Forelimb muscle (tissue), 1 donor: ENCODE measurements at places on chromosomes 5 and 9.

GRCh38 chr5:77550406-77550805, 58.3 kb upstream of the WDR41 start:
- DNase-seq, result no peak

DNA sequence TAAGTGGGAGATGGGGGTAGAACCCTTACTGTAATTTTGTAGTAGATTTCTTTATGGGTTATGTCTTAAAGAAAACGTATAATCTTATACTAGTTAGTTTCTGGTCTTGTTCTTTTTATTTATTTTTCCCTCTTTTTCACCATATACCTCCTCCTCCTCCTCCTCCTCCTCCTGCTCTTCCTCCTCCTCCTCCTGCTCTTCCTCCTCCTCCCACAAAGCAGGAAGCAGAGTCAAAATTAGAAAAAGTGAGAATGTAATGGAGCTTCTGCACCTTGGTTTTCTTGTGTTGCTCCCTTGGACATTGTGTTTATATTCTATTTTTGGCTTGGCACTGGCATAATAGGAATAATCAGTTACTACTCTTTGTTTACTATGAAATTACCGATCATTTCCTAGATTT, 4.5 kb downstream of the MACIR start:
- no peak for DNase-seq

- no peak for DNase-seq
These were observed 536.0 kb downstream of the NR2F1-AS1 start for GRCh38 chr5:93044859-93045666.

DNA sequence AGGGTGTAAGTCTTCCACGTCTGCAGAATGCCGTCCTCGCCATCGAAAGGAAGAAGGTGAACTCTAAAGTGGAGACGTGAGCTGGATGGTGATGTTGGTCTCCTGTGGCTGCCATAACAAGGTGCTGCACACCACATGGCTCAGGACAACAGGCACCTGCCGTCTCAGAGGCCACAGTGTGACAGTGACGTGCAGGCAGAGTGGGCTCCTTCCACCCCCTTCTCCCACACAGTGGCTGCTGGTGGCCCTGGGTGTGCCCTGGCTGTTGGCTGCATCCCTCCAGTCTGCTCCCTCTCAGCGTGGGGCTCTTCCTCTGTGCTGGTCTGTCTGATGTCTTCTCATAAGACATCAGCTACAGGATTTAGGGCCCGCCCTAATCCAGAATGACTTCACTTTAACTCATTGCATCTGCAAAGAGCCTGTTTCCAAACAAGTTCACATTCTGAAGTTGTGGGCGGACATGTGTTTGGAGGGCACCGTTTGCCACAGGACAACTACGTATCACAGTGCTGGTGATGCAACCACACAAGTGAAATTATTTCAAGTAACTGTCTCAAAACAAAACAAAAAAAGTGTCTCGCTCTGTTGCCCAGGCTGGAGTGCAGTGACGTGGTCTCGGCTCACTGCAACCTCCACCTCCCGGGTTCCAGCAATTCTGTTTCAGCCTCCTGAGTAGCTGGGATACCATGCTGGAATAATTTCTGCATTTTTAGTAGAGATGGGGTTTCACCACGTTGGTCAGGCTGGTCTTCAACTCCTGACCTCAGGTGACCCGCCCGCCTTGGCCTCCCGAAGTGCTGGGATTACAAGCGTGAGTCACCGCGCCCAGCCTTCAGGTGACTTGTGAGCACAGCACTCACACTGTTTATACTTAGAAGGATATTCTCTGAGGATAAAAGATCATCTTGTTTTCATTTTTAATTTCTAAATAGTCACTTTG, 31.2 kb upstream of the CLPTM1L start:
- no peak for DNase-seq

DNA sequence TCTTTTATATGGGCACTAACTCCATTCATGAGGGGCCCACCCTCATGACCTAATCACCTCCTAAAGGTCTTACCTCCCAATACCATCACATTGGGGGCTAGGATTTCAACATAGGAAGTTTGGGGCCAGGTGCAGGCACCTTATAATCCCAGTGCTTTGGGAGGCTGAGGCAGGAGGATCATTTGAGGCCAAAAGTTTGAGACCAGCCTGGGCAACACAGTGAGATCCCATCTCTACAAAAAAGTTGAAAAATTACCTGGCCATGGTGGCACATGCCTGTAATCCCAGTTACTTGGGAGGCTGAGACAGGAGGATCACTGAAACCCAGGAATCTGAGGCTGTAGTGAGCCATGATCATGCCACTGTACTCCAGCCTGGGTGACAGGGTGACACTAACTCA, 76.7 kb downstream of the MYO10 start:
- DNase-seq, result no peak

DNA sequence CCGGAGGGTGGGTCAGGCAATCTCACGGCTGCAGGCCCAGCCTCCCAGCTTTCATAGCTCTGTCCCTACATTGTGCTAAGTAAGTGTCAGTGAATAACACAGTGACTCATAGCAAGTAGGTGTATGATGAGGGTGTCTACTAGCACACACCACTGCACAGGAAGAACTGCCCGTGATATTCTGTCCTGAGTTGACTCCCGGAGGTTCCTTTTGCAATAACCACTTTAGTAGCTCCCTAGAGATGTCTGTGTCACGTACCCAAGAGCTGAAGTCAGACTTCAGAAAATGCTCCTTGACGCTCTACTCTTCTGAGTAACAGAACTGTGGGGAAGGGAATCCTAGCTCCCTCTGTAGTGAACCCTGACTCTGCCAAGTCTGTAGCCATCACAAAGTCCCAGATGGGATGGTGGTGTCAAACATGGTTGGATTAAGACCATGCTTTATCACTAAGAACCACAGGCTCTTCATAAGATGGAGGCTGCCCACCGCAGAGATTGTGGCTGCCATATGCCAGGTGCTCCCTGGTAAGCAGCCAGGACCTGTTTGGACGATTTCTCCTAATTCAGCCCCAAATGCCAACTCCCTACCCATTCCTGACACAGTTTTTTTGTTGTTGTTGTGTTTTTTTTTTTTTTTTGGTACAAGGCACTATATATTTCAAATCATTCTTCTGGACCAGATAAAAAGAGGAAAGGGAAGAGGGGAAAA, 352.6 kb upstream of the PANK3 start:
- no peak for DNase-seq

GRCh38 chr5:118486647-118487225, 501.6 kb downstream of the DTWD2 start:
- no peak for DNase-seq

DNA sequence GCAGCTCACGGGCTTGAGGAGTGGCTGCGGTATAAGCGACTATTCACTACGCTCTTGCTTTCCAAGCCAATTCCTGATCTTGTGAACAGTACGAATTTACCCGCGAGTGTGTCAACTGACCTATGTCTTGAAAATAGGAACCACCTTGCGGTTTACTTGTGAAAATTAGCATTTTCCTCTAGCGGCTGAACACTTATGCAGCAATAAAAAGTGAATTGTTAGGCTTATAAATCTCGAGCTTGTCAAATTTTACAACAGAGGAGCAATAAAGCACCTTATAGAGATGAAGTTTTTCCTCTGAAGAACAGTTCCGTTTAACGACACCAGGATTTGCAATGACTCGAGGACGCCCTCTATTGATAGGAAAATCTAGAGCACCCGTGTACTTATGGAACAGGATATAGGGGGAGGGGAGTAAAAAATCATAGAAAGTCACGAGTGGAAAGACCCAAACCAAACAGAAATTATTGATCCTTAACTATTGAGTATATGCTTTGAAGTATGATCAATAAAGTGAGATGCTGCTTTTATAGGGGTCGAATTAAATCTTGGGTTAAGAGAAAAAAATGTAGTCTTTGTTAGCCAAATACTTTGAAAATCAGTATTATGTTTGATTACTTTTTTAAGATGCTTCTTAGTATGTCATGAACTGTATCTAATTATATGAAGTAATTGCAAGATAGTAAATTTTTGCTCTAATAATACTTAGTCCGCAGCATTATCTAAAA, 1.9 kb upstream of the RGMB start:
- peak; percentile 91 for DNase-seq

- DNase-seq, result no peak
These were observed at the start of the genes EIF4E1B and SNCB for GRCh38 chr5:176629853-176630680. Gene EIF4E1B, plus strand, starts transcription at chr5:176630675. Its CDS starts 12,113 bp downstream, at chr5:176642788. Gene SNCB, minus strand, starts transcription at chr5:176630534. Its CDS starts 880 bp downstream, at chr5:176629654.

- DNase-seq, result no peak
These were observed 49.8 kb downstream of the FEM1C start for GRCh38 chr5:115494570-115495289.

DNA sequence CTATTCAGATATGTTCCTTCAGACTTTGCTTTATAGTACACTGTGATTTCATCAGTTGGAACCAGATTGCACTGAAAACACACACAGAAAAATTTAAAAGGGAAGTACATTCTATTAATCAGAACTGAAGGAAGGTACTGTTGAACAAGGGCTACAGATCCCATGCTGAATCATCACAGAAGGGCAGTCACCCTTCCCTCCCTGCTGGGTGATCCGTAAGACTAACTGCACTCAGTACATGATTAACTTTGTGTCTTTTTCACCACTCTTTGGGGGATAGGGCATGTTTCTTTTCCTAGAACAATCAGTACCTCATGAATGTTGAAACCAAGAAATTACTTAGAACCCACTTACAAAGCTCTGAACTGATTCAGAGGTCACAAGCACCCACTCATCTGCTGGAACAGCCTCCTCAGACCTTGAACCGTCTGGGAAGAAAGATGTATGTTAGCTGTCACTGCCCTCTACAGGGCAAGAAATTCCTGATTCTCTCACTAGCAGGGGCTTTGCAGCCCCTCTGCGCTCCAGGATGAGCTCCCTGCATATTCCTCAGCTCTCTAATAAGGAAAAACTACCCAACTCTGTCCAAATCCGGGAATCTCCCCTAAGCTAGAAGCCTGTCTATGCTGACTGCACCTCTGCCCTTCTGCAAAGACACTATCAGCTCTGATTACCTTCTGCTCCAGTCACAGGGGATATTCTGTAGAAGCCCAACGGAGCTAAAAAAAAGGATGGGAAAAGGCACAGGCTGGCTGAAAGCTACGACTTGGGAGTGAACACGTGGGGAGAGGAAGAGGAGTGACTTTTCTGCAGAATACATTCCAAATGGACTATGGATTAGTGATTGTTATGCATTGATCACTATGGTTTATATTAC, 51.0 kb downstream of the IARS1 start:
- DNase-seq, result no peak

DNA sequence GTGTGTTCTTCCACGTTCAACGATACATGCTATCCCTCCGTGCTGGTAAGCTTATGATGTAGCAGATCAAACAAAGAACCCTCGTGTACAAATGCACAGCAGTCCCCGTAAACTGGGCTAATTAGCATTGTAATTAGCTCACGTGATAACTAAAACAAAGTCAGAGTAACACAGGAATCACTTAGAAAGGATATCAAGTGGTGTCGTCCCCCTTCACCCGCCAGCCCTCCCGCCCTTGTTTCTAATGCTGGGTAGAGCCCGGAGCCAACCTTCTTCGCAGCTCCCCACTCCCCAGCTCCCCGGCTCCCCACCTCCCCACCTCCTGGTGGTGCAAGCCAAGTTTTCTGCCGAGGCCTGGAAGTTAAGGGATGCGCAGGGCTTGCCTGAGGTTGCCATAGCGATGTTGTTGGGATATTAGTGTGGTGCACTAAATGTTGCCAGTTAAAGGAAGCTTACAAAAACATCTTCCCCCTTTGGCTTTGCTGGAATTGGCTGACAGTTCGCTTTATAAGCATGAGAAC, 357.9 kb upstream of the CCNH start:
- DNase-seq, result no peak

DNA sequence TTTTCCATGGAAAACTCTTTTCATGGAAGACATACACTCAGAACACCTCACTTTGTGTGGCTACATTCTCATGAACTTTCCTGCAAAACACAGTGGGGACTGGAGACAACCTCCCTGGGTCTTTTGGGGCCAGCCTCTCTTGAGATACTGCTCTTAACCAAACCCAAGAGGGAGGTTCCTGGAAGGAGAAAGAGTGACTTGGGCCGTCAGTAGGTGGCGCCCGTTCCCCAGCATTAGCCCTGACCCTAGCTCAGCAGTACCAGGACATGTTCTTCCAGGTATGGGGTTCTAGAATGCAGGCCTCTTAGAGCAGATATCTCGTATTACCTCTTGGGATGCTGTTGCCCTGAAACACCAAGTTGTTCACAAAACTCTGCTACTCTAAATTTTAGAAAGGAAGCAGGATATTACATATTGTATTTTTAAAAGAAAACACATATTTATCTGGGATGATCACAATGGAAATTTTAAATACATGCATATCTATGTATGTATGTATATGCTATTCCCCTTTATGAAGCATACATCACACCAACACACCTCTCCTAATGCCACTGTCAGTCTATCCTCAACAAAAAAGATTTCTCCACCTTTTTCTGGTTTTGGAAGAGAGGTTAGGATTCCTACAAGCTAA, 15.8 kb upstream of the GLIS3 start:
- DNase-seq, result no peak

- DNase-seq, result no peak
These were observed 5.3 kb downstream of the NSA2 start for GRCh38 chr5:74772359-74772758.

DNA sequence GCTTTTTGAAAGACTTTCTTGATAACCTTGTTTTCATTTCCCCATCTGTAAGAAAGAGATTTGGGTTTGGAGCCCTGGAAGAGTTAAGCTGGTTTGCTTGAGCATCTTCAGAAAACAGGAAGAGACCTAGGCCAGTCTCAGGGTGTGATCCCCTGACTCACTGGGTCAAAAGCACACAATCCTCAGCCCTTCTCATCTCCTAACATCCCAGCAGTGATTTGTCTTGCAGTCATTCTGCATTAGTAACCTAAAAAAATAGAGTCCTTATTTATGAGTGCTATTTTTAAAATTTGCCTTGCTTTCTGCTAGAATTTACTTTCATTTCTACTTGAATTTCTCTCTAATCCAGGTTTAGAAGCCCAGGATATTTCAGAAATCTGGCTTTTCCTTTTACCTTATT, 16.4 kb upstream of the ARSB start:
- DNase-seq, result no peak

- DNase-seq, result no peak
These were observed 12.6 kb upstream of the FYB1 start for GRCh38 chr5:39231705-39232525.

- DNase-seq, result no peak
These were observed 2.7 kb upstream of the PURA start for GRCh38 chr5:140111011-140111858.

DNA sequence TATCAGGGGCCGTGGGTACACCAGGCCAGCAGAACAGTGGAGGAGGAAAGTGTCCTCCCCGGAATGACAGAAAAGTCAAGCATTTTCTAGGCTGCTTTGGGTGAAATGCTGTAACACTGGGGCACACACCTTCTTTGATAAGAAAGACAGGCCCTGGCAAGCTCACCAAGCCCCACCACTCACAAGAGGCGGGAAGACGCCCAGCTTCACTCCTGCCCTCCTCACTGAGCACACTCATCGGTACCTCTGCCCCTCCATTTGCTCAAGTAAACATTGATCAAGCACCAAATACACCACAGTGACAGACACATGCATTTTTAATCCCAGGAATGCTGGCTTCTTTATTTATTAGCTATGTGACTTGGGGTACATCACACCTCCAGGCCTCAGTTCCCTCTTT, 43.1 kb downstream of the B4GALT1 start:
- no peak for DNase-seq

- DNase-seq, result no peak
These were observed 517.6 kb downstream of the BNC2 start for GRCh38 chr9:16352791-16353401.
